ENCODE measurements at places on chromosomes 13 and 19.

GRCh38 chr13:110869805-110870706 lies 44.8 kb downstream of the ANKRD10 start:
- DNase-seq, result peak; percentile 22

GRCh38 chr13:99961636-99962035 lies 9.9 kb downstream of the ZIC5 start:
- no peak for DNase-seq

GRCh38 chr13:60758637-60759036 lies 361.6 kb downstream of the TDRD3 start:
- no peak for DNase-seq

- DNase-seq, result no peak
Observed at GRCh38 chr19:6667114-6667627, 2.8 kb downstream of the TNFSF14 start.

DNA sequence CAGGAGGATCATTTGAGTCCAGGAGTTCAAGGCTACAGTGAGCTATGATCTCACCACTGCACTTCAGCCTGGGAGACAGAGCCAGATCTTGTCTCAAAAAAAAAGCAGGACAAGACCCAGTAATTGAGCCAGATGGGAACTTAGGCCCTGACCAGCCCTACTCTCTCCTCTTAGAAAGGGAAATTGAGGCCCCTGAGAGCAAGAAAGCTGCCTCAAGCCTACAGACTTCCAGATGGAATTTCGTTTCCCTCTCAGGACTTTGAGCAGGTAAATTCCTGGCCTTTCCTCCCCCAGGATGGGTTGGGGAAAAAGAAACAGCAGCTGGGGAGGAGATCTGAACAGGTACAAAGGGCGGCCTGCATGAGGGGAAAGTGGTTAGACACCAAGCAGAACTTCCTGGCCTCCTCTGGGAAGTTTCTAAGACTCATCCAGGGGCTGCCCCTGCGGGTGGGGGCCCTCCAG lies 3.6 kb upstream of the BCL3 start:
- no peak for DNase-seq

GRCh38 chr13:34412295-34412694 lies 529.8 kb upstream of the NBEA start:
- DNase-seq, result no peak

GRCh38 chr13:23792680-23793079 lies 96.5 kb downstream of the MIPEP start:
- DNase-seq, result no peak

- peak; percentile 61 for DNase-seq
Observed at GRCh38 chr13:19959141-19959830, 759 bp downstream of the ZMYM2 start.

DNA sequence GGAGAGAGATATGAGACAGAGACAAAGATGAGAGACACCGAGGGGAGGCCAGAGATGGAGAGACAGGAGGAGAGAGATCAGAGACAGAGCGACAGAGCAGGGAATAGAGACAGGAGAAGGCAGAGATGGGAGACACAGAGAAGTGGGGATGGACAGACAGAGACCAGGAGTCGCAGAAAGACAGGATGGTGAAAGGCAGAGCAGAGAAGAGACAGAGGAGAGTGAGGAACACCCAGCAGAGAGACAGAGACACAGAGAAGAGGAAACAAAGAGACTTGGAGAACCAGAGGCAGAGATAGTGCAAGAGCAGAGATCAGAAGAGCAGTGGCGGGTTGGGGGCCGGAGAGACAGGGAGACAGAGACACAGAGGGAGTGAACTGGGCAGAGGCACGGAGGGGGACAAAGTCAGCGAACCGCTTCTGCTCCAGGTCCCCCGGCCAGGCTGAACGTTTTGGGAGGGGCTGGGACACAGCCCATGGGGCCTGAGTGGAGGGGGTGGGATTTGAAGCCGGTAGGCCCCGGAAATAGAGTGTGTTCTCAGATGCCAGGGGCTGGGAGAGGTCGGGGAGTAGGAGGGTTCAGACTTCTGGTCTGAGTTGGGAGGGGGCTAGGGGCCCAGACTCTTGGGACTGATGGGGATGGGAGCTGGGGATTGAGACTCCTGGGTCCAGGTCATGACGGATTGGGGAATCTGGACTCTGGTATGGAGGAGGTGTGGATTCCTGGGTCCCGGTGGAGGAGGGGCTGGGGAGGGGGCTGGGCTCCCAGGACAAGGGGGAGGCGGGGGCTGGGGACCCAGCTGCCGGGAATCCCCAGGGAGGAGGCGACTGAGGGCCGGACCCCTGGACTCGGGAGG lies 654 bp downstream of the ZNF579 start:
- no peak for DNase-seq

DNA sequence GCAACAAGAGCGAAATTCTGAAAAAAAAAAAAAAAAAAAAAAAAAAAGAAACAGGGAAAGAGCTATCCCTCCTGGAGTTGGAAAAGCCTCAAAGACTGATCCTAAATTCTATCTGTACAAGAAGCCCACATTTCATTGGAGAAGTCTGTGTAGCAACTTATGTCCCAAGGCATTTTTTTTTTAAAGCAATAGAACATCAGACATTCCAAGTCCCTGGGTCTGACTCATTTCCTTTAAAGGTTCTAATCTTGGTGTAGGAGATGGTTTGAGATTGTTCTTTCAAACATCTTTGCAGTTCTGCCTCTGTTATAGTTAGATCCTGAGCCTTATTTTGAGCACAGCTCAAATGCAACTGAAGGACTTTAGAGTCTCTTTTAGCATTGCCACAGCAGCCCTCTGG lies 706.5 kb upstream of the MIR17HG start:
- no peak for DNase-seq

- DNase-seq, result no peak
Observed at GRCh38 chr19:33385956-33386355, 12.4 kb downstream of the CEBPG start.

DNA sequence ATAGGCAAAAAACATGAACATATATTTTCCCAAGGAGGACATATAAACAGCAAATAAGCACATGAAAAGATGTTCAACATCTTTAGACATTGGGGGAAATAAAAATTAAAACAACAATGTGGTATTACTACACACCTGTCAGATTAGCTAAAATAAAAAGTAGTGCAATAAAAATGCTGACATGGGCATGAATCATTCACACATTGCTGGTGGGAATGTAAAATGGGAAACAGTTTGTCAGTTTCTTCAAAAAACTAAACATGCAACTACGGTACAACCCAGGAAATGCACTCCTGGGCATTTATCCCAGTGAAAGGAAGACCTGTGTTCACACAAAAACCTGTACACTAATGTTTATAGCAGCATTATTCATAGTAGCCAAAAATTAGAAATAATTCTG lies 5.3 kb upstream of the SUCLA2 start:
- DNase-seq, result no peak

DNA sequence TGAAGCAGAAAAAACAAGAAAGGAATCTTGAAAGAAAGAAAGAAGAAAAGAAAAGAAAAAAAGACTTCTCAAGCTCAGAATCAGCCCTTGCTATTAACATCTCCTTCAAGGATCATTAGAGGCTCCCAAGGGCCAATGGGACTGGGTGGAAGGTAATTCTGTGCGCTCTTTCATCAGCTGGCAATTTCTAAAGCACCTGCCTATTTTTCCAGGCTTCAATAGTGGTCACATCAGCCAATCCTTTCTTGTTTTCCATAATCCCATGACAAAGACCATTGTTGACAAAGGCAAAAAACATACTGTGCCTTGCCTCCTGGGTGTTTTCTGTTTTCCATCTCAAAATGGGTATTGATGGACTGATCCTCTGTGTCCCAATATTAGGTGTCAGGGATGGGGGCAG lies 88.2 kb upstream of the TSC22D1 start:
- DNase-seq, result no peak

DNA sequence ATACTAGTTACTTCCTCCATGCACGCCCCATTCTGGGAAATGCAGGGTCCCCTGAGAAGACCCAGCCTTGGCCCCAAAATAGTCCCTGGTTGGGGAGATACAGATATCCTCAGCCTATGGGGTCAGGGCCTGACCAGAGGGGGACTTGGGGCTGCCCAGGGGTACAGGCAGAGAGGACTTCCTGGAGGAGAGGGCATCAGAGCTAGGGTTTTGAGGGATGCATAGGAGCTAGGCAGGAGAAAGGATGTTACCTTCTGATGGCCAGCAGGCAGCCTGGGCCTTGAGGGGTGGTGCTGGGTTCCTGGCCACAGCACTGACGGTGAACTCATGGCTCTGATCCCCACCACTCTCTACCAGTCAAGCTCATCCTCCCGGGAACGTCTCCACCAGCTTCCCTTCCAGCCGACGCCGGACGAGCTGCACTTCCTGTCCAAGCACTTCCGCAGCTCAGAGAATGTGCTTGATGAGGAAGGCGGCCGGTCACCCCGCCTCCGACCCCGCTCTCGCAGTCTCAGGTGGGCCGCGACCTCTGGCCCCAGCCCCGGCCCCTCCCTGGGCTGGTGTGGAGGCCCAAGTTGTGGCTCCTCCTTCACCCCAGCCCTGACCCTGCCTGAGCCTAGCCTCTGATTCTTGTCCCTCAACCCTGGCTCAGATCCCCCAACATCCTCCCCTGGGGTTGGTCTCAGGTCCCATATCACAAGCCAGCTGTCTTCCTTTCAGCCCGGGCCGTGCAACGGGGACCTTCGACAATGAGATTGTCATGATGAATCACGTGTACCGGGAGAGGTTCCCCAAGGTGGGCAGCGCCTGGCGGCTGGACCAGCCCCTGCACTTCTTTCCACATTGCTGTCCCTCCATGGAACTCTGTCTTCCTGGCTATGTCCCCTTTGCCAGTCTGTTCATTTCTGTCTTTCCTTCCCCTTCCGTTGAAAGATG lies 25.6 kb downstream of the MAST3 start:
- no peak for DNase-seq

GRCh38 chr13:59745392-59745788 lies 418.3 kb downstream of the DIAPH3 start:
- DNase-seq, result no peak
